ENCODE measurements at places on chromosomes 12 and 14.
A peak's percentile ranks its signal among the peaks of the same experiment; 100 is the strongest.

DNA sequence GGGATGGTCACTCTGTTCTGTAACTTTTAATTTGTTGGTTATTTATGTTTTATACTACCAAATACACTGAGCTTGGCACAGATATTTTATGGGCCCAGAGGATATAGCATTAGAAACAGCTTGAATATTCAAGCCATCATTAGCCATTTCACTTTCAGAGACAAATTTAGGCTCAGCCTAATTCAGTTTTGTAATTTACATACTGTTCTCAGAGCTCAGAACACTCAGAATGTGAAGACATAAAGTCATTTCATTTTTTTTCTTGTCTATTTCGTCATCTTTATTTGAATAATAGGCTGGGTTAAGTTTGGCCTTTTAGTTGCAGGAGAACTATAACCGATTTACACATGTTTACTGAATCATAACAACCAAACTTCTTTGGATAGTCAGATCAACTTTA is 361.7 kb downstream of the SNAPC1 start:
- DNase-seq = no peak

GRCh38 chr12:118603610-118604361 is 227.4 kb downstream of the SUDS3 start:
- no peak for DNase-seq

- DNase-seq = no peak
Measured at GRCh38 chr12:14613718-14614117, 46.0 kb upstream of the PLBD1 start.

GRCh38 chr14:69943084-69943780 is 64.0 kb downstream of the SMOC1 start:
- DNase-seq = no peak

GRCh38 chr12:93571365-93571924 is 1.0 kb upstream of the SOCS2 start:
- DNase-seq = peak; percentile 62

DNA sequence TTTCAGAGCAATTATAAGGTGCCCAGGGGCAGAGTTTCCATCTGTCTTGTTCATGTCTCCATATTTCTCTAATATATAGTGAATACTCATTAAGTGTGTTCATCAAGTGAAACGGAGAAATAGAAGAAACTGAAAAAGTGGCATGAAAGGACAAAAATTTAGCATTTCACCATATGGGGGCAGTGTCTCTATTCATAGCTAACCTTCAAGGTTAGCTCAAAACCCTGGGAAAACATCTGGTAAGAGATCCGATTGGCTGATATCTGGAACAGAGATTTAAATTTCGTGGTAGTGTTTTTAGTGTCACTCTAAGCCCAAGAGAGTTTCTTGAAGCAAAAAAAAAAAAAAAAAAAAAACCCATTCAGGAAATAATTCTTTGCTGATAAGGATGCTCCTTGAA is 367.5 kb downstream of the DAD1 start:
- peak; percentile 28 for DNase-seq

Measured in CD4-positive, alpha-beta T cell treated with Interleukin-15 for 4 hours (primary cell).